SJCRH30 (cell line): ENCODE measurements at places on chromosomes 11 and 22. TPM values are rescaled to one million over a fixed set of nuclear protein-coding genes. Genes with fewer than 3 reads are reported as not detected.

Gene EMID1
- 2.2 and 2.3 TPM in 2 replicates for total RNA-seq

Gene RFPL3
- not detected in 2 replicates for total RNA-seq

DNA sequence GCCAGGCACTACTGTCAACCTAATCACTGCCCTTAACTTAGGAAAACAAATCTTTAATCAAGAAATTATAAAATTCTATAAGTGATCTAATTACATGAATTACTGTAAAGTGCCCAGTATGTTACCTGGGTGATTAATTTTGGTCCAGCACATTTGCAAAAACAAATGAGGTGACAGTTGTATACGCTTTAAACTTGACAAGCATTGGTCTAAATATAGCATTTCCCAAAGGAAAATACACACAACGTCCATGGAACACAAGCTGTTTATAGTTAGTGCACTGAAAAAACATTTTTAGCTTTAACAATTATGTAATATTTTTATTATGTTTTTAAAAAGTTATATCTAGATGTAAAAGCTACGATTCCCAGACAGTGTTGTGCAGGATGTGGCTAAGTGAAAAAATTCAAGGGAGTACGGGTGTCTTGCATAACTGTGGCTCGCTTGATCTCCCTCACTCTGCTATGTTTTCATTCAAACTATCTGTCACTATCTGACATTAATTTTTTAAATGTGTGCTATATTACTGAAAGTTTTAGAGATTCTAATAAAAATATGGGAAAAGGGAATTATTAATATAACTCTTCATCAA lies 38.8 kb downstream of the PGR start:
- DNase-seq: no peak

Gene OSBP2
- not detected in 2 replicates for total RNA-seq

GRCh38 chr22:22555596-22555995 lies 3.5 kb downstream of the PRAME start:
- DNase-seq: no peak

DNA sequence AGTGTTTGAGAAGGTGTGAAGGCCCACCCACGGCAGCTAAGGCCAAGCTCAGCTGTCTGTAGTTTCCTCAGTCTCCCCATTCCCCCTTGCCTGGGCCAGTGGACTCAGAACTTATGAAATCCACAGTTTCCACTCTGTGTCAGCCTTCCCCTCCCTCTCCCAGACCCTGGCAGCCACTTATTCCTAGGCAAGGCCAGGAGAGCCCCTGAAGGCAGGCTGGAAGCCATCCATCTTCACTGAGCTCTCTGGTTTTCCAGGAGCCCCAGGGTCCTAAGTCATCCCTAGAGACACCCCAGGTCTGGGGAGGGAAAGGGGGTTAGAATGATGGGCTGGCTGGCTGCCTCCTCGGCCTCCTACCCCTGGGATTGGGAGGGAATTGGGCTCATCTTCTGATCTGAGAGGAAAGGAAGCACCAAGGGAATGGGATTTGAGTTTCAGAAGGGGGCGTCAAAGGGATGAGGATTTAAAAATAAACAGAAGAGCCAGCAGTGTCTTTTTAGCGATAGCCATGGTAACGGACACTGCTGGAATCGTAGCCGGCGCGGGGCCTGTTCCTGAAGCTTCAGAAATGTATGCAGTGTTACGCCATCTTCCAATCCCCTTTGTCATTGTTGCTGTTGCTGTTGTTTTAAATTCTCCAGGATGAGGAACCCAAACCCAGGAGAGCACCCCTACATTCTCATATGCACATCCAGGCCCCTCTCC lies 561.1 kb upstream of the CADM1 start:
- DNase-seq: no peak

Gene RAC2
- total RNA-seq: not detected in 2 replicates

DNA sequence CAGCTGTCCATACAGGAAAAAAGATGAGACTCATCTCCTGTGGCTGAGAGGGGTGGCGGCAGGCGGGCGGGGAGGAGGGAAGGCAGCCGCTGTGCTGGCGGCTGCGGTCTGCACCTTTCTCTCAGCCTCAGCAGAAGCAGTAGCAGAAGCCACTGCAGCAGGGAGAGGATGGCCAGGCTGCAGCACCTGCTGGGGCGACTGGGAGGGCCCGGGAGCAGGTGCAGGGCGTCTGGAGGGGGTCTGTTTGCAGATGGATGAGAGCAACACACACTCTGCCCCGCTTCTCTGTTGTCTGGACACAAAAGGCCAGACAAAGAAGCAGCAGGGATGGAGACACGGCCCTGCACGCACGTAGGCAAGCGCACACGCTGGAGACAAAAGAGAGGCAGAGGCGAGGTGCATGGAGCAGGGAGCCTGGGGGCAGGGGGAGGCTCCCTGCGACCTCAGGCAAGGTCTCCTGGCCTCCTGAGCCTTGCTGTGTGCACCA lies 9.3 kb upstream of the MIAT start:
- DNase-seq: peak; percentile 48

- no peak for DNase-seq
Measured at GRCh38 chr11:48182860-48183526, 33.6 kb upstream of the OR4B1 start.

Gene FGF19
- total RNA-seq: not detected in 2 replicates

- no peak for DNase-seq
Measured at GRCh38 chr11:128709402-128709801, 15.5 kb downstream of the FLI1 start.

- DNase-seq: no peak
Measured at GRCh38 chr11:66287889-66288670, 863 bp downstream of the YIF1A start.

DNA sequence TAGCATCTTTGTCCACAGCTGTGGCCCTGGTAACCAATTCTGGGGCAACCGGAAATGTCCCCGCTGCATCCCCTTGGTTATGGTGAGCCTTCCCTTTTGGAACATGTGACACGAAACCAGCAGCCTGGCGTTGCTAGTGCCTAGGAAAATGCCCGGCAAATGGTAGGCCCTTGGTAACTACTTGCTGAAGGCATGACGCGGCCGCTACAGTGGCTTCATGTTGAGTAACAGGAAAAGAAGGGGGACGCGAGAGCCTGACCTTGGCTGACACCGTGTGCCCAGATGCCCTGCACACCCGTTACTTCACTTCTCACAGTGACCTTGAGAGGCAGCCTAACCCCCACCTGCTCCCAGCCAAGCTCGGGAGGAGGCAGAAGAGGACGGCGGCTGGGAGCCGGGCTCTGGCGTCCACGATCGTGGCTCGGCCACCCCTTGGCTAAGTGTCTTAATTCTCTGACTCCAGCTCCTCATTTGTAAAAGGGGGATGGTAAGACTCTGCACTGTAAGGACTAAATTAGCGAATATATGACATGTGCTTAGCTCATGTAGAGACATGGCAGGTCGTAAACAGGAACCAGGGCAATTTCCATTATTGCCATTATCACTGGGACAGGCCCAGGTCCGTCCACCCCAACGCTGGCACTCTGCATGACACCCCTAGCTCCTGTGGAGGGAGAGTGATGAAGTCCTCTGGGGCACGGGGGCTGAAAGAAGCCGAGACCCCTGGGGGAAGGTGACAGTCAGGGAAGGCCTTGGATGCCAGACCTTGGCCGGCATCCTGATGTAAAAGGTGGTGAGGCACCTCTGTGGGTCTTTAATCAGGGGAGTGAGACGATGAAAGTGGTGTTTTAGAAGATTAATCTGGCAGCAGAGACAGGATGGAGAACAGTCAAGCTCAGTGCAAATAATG lies 18.9 kb downstream of the IFT27 start:
- DNase-seq: no peak

GRCh38 chr22:48197189-48197690 lies 1434.8 kb downstream of the TBC1D22A start:
- DNase-seq: no peak

Gene SCGB1C1
- total RNA-seq: not detected in 2 replicates

Gene C11orf65
- total RNA-seq: 0.46 and 0.49 TPM in 2 replicates

DNA sequence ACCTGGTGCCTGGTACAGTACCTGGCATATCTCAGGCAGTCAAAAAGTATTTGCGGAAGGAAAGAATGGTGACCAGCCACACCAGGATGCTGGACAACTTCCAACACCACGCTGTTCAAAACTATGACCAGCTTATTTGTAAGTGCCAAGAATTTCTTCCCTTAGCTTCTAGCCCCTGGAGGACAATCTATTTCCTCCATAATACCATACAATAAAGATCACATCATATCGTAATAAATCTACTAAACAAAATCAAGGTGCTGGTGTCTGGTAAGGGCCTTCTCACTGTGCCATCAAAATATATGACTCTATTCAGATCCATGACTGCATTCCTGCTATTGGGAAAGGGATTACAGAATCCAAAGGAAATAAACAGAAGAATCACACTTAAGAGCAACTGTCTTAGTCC lies 51.5 kb downstream of the ALG9 start:
- no peak for DNase-seq

GRCh38 chr11:101296896-101297295 lies 167.3 kb upstream of the PGR start:
- DNase-seq: no peak

DNA sequence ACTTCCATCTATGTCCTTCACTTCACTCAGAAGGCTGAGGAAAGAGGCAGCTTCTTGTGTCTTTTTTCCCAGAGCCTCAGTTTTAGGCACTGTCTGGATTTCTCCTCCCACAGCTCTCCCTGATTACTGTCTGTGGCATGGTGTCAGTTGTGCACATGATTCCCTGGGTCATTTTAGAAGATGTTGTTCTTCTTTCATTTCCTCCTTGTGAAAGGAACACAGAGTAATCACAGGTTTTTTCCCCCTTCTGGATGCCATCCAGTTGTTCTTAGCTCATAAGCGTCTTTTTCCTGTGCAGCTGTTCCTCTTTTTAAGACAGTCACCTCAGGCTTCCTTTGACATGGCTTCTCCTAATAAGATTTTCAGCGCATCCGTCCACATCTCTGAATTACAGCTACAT lies 212.2 kb downstream of the FAM181B start:
- DNase-seq: peak; percentile 32

DNA sequence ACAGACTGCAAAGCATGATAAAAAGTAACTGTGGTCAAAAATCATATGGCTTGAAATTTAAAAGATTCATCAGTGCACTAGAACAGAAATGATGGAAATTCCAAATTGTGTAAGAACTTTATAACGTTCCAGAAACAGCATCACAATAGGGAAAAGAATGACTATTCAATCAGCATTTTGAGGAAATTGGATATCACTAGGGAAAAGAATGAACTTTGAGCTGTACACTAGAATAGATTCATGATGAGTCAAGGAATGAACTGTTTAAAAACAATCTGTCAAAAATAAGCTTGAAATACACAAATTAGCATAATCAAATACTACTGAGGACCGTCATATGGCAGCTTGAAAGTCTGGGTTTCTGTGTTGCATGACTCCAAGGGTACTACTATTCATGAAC lies 20.5 kb upstream of the HEPHL1 start:
- no peak for DNase-seq

Gene ACTN3
- not detected in 2 replicates for total RNA-seq

- DNase-seq: no peak
Measured at GRCh38 chr22:29328055-29328454, 12.6 kb upstream of the RASL10A start.

Gene HOATZ
- total RNA-seq: not detected in 2 replicates

DNA sequence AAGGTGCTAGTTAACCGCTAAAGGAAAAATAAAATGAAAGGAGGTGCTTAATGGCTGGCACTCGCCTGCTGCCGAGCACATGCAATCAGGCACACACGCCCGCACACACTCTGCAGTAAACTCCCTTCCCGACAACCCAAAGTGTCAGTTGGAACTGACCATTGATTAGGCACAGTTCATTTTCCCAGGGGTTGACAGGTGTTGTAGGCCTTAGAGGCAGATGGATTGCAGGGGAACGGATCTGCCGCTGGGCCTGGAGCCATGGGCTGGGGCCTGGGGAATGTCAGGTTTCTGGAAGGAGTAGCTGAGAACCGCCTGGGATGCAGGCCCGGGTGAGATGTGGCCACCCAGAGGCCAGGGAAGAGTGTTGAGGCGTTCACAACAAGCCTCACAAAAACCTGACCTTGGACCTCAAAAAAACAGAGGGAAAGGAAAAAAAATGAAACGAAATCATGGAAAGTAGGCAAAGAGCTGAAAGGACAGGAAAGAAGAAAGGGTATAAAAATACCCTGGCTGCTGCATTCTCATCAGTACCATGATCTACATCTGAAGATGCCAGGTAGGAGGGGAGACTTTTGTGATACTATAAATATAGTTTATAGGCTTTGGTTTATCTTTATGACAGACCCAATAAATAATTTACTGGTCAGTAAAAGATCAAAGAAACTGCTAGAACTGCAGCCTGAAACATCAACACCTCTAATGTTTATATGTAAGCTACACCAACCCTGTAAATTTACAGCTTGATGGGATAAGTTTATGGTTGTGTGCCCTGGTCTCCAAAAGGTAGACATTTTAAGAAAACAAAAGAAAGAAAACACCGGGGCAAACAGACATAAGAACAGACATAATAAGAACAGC lies 313.4 kb downstream of the BUD13 start:
- no peak for DNase-seq

DNA sequence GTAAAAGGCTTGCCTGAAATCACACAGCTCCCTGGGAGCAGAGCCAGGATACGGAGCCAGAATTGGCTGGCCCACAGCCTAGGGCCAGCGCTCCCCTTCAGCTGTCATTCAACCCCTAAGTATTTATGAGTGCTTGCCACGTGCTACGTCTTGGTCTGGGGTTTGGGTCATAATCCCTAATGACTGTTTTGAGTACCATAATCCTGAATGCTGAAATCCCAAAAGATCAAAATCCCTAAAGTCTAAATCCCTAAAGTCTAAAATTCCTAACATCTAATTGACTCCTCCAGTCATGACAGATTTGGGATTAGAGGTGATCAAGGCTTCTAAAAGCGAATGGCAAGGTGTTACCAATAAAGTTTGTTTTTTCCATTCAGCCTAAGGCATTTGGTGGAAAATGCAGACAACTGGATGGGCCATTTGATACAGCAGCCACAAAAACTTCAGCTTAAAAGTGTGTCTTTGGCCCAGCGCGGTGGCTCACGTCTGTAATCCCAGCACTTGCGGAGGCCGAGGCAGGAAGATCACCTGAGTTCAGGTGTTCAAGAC lies 59.8 kb upstream of the PRR5 start:
- DNase-seq: no peak

- no peak for DNase-seq
Measured at GRCh38 chr11:44709281-44709562, 17.5 kb upstream of the TSPAN18 start.
